ENCODE measurements at places on chromosomes 7 and 10. TPM values are rescaled to one million over a fixed set of nuclear protein-coding genes. Genes with fewer than 3 reads are reported as not detected.

GRCh38 chr7:111801277-111801676 lies 239.0 kb upstream of the IMMP2L start:
- DNase-seq = no peak

Gene NME8
- total RNA-seq = not detected

DNA sequence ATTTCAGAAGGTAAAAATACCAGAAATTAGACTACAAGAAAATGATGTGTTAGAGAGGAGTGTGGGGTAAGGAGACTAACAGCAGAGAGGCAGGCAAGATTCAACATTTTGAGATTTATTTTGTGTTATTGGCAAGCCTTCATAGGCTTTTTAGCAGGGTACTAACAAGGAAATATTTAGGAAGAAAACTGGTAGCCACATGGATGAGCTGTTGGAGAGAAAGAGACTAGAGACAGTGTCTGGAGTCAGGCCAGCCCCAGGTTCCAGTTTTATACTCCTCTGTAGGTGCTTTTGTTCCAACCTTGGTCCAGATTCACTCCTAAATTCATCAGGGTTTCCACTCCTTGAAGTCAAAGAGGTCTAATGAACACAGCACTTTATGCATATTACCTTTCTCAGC lies 41.1 kb downstream of the GPRIN2 start:
- DNase-seq = no peak

GRCh38 chr7:24959735-24960485 lies 20.1 kb downstream of the OSBPL3 start:
- DNase-seq = no peak

DNA sequence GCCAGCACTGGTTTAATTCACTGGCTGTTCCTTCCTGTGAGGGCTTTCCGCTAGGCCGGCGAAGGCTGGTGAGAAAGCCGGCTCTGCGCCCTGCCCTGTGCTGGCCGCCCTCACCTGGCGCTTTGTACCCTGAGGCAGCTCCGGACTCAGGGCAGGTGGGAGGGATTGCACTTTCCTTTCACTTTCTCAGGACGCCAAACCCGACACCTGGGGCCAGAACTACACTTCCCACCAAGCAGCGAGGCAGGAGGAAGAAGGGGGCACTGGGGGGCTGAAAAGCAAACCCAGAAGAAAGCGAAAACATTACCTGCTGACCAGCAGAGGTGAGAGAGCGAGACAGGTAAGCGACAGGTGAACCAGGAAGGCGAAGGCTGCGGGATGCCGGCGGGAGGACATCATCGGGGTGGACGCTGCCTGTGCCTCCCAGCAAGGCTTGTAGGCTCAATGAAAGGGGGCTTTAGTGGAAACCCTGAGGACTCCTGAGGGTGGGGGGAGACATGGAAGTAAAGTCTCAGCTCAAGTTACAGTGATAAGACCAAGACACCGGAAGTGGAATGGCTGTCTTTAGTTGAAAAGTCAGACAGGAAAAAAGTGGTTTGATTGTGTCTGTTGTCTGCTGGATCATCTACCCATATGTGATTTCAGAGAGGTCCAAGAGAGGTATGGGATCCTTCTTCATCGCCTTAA lies at the start of gene RAB19:
Gene RAB19, plus strand, starts transcription at position 181 of the 687 bp plus-strand sequence. CDS start 3,589 bp downstream, outside the sequence.
- DNase-seq = peak; percentile 68

Gene UPP1
- total RNA-seq = 114 TPM

Measured in activated CD4-positive, alpha-beta T cell treated with anti-CD3 and anti-CD28 coated beads, Interleukin-2, amount 10 ng/mL, durations not matched to agents 7 days and 5 days (primary cell).